ENCODE measurements at places on chromosomes 16 and 17.

GRCh38 chr16:49003022-49003421 is 278.6 kb downstream of the CBLN1 start:
- no peak for DNase-seq

DNA sequence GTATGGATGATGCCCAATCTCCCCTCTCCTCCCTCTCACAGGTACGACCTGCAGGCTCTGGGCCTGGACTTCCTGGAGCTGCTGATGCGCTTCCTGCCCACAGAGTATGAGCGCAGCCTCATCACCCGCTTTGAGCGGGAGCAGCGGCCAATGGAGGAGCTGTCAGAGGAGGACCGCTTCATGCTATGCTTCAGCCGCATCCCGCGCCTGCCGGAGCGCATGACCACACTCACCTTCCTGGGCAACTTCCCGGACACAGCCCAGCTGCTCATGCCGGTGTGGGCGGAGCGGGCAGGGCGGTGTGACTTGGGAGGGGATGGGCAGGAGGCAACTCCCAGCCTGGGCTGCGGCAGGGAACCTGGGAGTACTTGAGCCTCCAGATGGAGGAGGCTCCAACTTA is 18.1 kb downstream of the SPATA32 start:
- DNase-seq: peak; percentile 74

DNA sequence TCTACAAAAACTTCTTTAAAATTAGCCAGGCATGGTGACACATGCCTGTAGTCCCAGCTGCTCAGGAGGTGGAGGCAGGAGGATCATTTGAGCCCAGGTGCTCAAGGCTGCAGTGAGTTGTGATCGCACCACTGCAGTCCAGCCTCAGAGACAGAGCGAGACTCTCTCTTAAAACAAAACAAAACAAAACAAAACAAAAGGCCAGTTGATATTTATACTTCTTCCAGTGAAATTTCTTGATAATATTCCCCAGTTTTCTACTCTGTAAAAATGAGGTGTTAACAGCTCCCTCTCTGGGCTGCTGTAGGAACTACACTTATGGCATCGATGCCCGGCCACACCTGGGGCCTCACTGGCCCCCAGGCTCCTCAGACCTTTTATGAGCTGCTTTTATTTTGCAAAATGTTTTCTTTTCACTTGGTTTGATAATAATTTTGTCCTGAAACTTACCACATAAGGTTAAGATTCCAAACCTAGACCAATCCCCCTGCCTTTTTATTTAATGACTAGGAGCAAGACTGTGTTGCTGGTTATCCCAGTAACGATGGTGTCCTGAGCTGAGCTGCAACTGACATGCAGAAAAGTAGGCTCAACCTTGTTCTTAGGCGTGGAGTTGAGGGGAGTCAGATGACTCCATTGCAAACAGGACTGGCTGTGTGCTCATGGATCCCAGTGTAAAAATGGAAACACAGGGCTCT is 17.6 kb downstream of the MAPK8IP3 start:
- DNase-seq: no peak

DNA sequence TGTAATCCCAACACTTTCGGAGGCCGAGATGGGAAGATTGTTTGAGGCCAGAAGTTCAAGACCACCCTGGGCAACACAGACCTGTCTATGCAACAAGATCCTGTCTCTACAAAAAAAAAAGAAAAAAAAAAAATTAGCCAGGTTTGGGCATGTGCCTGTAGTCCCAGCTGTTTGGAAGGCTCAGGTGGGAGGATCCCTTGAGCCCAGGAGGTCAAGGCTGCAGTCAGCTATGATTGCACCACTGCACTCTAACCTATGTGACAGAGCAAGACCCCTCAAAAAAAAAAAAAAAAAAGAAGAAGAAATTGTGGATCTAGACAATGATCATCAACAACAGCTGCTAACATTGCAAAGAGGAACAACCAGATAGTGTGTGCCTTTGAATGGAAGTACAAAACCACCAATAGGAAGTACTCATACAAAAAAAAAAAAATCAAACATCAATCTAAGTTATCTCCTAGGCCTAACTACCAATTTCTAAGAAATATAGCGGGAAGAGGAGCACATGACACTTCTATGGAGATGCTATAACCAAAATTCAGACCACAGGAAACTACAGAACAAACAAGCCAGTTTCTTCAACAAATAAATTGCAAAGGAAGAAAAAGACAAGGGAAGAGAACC is 258.7 kb downstream of the MRTFB start:
- no peak for DNase-seq

Data from renal pelvis (tissue), 12 donors.